ENCODE measurements at places on chromosomes 5 and 9.

DNA sequence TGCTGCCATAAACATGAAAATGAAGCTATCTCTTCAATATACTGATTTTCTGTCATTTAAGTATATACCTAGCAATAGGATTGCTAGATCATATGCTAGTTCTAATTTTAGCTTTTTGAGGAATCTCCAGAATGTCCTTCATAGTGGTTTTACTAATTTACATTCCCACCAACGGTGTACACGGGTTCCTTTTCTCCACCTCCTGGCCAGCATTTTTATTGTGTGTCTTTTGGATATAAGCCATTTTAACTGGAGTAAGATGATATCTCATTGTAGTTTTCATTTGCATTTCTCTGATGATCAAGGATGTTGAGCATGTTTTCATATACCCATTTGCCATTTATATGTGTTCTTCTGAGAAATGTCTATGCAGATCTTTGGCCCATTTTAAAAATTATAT, 446.5 kb downstream of the GABRG2 start:
- no peak for DNase-seq

DNA sequence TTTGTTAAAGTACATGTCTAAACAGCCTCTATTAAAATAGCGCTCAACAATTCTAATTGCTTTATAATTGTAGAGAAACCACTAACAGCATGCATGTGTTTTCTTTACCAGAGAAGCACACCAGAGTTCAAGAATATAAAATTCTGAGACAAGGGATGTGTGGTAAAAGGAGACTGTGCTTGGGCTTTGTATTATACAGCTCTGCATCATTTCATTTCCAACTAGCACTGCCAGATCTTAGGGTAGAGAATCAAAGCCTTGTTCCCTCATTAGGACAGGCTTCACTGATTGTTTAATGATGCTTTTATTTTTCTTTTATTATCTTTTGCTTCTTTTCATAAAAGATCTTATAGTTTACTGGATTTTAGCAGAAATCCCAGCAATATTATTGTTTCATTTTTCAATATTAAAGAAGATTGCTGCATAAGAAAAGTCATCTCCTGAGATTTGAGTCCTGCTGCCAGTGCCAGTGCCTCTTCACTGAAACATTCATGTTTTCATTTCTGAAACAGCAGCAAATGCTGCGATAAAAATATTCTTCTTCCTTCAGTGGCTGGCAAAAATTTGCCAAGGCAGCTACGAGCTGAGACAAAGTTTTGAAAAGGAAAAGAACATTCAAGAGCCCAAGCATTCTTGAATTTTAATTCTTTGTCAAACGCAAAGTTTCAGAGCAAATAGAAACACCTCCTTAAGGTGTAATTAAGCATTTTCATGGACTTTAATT, 491.0 kb upstream of the PIK3R1 start:
- DNase-seq = no peak

DNA sequence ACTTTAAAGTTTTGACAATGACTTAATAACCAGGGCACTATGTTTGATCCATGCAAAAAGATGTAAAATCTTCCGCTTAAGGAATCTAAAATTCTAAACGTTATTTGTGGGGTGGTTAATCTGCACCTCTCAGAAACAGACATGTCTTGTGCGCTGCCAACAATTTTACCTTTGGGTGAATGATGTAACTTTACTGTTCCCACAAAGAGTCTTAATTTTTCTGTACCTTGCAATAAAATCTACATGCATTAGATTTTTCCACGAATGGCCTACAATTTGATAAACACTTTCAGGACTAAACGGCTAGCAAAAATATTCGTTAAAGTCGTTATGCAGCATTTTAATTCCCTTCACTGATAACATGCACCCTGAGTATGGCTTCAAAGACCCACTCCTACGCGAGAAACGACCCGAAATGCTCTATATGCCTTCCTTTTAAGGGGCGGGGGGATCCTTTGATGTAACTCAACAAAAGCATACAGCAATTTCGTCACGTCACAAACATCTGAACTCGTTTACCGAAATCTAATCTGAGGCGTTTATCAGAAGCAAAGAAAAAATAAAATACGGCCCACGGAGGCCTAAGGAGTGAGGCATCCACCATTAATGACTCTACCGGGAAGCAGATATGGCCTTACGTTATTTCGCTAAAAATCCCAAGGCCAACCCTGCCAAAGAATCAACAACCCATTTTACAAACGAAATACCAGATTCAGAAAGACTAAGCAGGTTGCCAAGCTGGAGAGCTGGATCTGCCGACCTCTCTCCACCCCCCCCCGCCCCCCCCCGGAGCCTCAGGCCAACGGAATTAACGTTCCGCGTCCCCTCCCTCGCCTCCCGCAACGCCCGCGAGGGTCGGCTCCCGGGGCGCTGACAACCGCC, 621 bp downstream of the AK6 start:
- DNase-seq = no peak

- DNase-seq = no peak
Observed at GRCh38 chr5:60727033-60727679, 27.2 kb upstream of the DEPDC1B start.

DNA sequence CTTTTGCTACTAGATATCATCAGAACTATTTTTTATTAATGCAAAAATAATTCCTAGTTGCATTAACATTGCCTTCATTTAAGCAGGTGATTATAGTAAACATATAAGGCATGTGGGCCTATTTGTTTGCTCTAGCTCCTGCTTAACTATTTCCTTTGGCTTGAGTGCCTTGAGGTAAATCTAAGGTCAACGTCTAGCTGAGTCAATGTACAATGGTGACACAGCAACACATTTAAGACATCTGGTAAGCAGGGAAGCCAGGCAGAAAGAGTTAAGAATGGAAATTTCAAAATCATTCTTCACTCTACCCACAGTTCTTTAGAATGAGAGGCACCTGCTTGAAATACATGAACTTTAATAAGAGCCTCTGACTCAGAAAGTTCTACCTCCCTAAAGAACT, 111.9 kb upstream of the FST start:
- no peak for DNase-seq

Data from C1 segment of cervical spinal cord (tissue), 14 donors.